ENCODE measurements at places on chromosomes 13 and 19.

GRCh38 chr19:48656840-48657474 lies 11.0 kb upstream of the CA11 start:
- DNase-seq = no peak

DNA sequence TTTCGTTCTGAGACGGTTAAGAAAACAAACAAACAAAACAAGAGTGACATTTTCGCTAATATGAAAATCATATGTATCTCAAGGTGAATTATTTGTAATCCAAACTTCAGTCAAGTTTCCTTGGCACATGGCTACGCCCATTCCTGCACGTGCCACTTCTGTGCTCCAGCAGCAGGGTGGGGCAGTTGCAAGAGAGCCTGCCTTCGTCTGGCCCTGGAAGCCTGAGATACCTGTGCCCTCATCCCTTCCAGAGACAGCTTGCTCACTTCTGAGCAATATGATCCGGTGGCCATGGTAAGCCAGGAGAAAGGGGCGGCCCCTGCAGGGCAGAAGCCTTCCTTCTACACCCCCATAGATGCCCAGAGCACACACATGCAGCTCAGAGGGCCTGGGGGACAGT lies 22.1 kb downstream of the DPP9 start:
- no peak for DNase-seq

DNA sequence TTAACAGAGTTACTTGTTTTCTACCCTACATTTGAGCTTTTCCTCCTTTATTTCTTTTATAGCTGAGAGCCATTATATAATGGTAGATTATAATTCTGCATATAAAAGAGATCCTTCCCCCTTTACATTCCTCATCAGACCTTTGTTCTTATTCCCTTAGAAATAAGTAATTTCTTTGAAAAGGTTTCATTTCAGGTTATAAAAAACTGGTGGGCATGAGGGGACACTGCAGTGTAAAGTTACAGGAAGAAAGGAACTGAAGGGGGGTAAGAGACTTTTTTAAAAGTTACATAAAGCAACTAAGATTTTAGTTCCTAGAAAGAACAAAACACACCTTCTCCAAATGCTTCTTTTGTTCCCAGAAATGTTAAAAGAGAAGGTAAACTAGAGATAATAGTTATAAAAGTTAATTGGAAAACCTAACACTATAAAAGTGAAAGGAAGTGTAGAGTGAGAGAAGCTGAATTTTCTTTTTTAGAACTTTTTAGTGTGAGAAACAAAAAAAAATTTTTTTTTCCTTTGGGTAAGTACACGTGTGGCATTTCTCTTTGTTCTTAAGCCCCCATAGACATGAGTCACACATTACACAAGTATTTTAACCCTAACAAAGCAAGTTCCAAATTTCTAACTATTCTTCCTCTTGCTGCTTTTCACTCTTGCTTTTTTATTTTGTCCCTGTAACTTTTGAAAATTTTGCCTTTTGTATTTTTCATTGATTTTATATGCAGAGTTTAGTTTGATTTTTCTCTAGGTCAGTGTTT lies 106.4 kb upstream of the MLNR start:
- DNase-seq = no peak

DNA sequence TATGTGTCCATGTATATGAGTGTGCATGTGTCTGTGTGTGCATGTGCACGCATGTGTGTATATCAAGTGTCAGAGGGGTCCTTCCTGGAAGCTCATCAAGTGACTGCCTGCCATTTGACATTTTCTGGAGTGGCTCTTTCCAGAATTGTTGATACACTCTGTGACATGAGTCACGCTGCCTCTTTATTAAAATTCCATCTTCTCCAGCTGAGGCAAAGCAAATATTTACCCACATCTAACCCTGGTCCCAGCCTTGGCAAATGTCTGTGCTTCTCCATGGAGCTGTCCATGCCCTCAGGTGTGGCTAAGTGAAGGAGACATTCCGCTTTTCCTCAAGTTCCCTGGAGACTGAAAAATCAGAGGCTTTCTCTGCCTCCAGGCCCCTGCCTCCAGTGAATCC lies 88.2 kb upstream of the MBNL2 start:
- DNase-seq = no peak

- DNase-seq = no peak
These were observed 457.6 kb upstream of the SLC10A2 start for GRCh38 chr13:103523858-103524257.

DNA sequence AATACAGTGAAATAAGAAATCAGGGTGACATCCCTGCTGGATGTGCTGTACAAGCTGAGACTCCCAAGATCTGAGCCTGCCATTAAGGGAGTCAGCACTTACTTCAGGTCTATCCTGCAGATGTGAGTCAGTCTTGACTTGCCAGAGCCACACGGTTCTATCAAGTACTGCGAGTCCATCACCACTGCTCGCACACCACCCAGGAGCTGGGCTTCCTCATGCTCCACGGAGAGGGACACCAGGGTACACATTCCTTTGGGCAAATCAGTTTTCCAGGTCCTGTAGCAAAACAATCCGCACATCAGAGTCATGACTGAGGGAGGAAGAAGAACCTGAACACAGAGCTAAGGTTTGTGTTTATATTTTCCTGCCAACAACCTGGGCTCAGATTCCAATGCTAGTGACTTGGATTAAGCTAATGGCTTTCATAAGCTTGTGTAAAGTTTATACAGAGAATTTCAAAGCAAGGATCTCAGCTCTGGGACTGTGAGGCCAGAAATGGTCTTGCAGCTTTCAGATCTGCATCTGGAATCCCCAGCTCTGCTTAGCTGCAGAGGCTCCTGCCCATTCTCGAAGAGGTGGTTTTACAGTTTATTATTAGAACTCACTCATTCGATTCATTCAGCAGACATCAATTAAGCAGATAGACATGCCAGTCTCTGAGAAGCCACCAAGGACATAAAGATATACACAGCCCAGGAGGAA lies 90.6 kb downstream of the KL start:
- no peak for DNase-seq

- no peak for DNase-seq
These were observed 13.6 kb downstream of the UBAC2 start for GRCh38 chr13:99214232-99214631.

DNA sequence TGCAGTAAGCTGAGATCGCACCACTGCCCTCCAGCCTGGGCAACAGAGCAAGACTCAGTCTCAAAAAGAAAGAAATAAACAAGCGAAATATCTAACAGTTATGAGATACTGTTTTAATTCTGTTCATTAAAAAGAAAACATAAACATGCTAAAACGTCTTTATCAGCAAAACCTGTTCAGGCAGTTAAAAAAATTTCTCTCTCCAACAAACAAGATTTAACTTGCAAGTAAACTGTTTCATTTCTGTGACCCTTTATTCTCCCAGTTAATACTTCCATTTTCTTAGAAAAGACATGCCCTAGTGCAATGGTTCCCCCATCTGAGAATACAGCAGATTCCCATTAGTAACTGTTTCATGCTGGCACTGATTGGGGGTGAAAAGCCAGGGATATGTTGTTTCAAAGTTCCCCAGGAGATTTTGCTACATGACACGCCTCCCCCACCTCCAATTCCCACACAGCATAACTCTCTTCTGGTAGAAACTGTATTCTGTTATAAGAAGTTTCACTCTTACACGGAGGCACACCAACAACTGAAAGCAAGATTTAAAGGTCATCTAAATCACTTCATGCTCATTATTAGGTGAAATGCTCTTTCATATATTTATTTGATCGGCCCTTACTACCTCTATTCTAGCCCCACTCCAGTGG lies 24.4 kb downstream of the ELF1 start:
- no peak for DNase-seq

DNA sequence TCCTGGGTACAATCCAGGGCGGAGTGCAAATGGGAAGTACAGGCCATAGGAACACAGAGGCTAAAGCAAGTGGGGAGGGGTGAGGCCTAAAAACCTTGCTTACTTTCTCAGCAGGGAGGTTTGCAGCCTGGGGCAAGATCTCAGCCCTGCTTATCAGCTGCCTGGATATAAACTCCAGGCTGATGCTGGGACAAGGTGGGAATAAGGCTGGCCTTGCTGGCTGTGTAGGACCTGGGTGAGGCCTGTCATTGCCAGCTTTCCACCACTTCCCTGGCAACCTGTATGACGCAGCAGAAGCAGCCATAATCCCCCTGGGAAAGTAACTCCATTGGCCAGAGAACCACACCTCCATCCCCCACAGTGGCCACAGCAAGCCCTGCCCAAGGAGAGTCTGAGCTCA lies 279.1 kb upstream of the ATXN8OS start:
- no peak for DNase-seq

GRCh38 chr19:18847549-18848463 lies 16.0 kb downstream of the UPF1 start:
- DNase-seq = no peak

GRCh38 chr13:27338816-27339215 lies 68.2 kb downstream of the RASL11A start:
- DNase-seq = no peak

DNA sequence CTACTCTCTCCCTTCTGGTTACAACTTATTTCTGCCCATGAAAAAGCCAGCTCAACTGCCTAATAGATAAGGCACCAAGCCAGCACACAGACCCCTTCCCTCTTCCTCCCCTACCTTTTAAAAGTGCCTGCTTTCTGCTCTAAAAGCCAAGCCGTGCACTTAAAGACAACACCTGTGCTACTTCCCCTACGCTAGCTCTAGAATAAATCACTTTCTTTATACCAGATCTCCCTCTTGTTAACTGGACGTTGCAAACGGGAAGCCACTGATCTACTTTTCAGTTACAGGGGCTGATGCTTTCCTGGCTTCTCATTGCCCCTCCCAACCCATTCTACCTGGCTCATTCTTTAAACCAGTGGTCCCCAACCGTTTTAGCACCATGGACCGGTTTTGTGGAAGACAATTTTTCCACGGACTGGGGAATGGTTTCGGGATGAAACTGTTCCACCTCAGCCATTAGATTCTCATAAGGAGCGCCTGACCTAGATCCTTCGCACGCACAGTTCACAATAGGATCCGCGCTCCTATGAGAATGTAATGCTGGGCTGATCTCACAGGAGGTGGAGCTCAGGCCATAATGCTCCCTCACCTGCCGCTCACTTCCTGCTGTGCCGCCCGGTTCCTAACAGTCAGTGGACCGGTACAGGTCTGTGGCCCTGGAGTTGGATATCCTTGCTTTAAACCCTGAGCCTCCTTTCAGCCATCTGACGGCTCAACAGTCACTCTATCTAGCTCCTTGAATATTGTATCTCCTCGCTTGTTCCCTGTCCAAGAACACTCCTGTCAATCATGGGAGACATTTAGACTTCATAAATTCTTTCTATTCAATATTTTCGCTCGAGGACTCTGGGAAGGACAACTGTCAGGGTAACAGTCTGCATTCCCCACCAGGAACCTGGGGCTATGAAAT lies 841 bp upstream of the ZNF223 start:
- DNase-seq = no peak

DNA sequence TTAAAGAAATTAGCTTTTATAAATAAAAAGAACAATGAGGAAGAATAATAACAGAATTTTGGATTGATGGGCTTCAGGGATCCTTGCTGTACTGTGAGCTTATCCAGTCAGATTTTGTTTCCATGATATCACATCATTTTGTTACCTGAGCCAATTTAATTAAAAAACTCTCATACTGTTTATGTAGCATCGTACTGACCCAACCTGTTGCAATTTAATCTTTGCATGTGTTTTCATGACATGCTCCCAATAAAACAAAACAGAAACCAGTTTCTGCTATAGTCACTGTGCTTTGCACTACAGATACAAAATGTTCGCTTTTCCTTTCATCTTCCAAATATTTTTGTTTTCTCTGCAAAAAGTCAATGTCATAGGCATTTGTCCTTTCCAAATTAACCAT lies 109.7 kb upstream of the RNF113B start:
- no peak for DNase-seq

DNA sequence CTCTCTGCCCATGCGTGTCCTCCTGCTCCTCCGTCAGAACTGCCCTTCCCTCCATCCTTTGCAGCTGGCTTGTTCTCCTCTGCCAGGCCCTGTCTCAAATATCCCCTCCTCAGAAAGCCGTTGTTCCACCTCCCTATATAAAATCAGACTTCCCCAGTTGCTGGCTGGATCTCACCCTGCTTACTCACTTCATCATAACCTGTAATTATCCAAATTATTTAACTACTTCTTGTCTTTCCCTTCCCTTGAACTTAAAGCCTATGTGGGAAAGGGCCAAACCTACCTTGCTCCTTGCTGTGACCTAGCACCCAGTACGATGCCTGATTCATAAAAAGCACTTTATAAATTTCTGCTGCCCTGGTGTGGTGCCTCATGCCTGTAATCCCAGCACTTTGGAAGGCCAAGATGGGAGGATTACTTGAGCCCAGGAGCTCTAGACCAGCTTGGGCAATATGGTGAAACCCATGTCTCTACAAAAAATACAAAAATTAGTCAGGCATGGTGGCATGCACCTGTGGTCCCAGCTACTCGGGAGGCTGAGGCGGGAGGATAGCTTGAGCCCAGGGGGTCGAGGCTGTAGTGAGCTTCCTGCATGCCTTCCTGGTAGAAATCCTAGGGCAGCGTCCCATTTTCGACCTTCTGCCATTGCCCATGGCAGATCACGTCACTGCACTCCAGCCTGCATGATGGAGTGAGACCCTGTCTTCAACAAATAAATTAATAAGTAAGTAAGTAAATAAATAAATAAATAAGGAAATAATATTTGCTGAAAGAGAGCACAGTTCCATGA lies 39.5 kb upstream of the ZNF536 start:
- DNase-seq = no peak

DNA sequence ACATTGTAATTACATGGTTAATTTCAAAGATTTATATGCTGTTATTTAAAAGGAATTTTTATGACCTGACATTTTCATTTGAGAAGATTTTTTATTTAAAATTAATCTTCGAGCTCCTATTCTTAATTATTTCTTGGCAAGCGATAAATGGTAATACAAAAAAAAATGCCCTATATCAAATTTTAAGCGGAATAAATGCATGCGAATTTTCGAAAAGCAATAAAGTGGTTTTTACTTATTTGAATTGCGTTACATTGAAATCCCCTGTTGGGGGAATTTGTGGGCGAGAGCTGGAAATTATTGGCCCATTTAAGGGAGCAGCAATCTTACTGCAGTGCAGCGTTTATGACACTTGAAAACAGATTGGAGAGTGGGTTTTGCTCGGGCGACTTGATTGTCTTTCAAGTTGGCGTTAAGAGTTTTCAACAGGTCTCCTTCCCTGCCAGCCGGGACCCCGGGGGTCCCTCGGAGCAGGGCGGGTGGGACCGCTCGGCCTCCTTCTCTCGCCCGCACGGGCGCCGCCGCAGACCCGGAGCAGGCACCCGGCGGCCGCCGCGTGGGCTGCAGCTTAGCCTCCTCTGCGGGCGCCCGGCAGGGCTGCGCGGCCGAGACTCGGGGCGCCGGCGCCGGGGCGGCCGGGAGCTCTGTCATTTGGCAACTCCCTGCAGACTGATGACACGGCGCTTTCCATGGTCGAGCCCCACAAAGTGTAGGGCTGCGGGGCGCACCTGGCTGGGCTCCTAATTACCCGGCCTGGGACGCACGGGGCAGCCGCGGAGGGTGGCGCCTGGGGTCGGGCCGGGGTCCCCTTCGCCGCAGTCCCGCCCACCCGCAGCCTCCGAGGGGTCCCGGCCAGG lies 255.1 kb upstream of the SOX21 start:
- no peak for DNase-seq

Measured in activated CD4-positive, CD25-positive, alpha-beta regulatory T cell treated with anti-CD3 and anti-CD28 coated beads, Interleukin-2, amount 50 U/mL, for 72 hours (primary cell).